Effector CD4-positive, alpha-beta T cell (primary cell): ENCODE measurements at places on chromosomes 3 and 15.

GRCh38 chr3:71235846-71236245 lies 347.7 kb downstream of the FOXP1 start:
- no peak for DNase-seq

GRCh38 chr3:136544532-136544931 lies 207.6 kb downstream of the STAG1 start:
- DNase-seq: no peak

GRCh38 chr3:119571688-119572087 lies 7.6 kb upstream of the ADPRH start:
- no peak for DNase-seq

GRCh38 chr15:75921732-75922703 lies 18.3 kb downstream of the FBXO22 start:
- DNase-seq: no peak

GRCh38 chr15:68578175-68578979 lies 416 bp upstream of the CORO2B start:
- DNase-seq: no peak

DNA sequence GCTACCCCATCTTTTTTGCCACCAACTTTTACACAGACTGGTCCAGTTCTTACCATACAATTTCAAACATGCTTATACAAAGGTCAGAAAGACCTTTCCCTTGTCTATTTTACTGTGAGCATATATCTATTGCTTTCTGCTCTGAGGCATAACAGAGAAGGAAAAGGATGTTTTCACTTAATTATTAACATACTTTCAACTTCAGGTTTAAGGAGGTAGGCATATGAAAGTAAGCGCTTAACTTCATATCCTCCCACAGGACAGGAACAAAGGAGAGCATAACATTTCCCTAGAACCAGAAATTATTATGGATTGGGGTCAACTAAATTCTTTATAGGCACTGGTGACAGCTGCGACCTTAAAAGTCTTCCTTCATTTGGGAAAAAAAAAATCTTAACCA lies 1.1 kb downstream of the MYEF2 start:
- no peak for DNase-seq

DNA sequence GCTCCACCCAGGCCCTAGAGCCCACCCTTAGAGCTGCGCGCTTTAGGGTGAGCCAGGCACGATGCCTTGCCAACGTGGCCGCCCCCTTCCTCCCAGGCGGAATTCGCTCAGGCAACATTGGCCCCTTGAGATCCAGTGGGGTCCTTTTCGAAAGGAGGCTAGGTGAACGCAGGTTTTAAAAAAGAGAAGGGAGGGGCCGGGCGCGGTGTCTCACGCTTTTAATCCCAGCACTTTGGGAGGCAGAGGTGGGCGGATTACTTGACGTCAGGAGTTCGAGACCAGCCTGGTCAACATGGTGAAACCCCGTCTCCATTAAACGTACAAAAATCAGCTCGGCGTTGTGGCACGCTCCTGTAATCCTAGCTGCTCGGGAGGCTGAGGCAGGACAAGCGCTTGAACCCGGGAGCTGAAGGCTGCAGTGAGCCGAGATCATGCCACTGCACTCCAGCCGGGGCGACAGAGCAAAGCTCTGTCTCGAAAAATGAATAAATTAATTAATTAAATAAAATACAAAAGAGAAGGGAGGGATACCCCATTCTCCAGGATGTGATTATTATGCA lies 984 bp upstream of the RPP25 start:
- no peak for DNase-seq

DNA sequence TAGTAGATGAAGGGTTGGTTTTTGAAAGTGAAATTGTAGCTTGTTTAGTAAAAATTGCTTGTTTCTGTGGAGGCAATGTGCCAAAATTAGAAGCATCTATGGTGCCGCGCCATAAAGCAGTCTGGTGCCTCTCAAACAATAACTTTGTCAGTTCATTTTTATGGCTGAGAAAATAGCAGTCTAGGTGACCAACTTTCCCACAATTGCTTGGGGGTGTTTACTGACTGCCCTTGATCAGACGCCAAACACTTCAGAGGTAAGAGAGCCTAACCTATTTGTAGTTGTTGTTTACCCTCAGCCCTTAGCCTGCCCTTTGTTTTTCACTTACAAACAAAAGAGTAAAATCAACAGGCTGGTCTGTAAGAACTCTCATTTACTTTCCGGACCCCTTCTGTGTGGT lies 174.5 kb downstream of the FNDC3B start:
- no peak for DNase-seq

- no peak for DNase-seq
These were observed 568.2 kb upstream of the CCDC54 start for GRCh38 chr3:106809041-106809440.

- DNase-seq: no peak
These were observed 1.3 kb downstream of the MRPS25 start for GRCh38 chr3:15063656-15064286.

GRCh38 chr3:59540696-59541095 lies 490.9 kb upstream of the CFAP20DC start:
- no peak for DNase-seq

- DNase-seq: no peak
These were observed 6.7 kb upstream of the DENND6A start for GRCh38 chr3:57699591-57699990.

GRCh38 chr15:62807539-62808130 lies 234.9 kb upstream of the TPM1 start:
- no peak for DNase-seq

DNA sequence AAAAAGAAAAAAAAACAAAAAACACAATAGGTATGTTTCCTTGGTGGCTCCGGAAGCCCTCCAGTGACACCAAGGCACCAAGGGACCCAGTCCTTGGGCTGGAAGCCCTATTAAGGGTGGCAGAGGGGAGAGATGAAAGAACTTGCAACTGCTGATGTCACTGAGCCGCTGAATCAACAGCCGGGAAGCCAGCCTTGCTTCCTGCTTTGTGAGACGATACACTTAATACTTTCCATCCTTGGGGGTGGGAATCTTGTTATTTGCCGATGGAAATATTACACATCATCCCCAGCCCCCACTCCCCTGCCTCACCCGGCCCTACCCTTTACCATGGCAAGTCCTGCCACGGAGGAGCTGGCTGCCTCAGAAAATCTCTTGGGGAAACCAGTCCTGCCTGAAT lies 5.6 kb upstream of the ISLR2 start:
- DNase-seq: no peak

DNA sequence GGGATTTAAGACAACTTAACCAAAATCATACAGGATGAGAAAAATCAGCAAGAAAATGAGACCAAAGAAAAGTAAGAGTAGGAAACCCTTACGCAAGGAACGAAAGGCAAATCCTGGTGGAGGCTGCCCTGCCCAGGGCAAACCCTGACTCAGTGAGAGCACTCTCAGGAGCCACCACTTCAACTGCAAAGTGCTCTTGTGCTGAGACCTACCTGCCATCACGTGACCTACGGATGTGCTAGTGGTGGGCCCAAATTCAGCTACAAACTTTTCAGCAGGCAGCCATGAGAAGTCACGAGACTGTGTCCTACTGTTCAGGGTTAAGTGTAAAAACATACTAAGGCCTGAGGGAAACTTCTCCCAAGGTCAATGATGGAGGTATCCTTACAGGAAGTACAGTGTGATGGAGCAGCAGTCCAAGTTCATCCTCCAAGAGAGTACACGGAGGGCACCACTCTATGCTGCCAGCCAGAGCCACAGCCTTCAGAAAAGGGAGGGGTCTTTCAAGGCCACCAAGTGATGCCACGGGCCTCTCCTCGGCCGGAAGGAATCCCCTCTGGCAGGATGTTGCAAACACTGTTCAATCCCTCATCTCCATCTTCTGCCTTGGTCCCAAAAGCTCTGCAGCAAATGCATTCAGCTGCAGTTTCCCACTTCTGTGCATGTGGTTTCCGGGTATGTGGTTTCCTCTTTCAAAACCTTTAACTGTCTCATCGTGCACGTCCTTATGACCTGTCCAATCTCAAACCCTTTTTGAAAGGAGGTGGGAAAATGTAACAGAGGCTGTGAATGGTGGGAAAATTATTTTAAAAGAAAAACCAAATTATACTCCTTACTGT lies 9.5 kb downstream of the CHSY1 start:
- peak; percentile 58 for DNase-seq

GRCh38 chr3:11015369-11015768 lies 22.8 kb downstream of the SLC6A1 start:
- DNase-seq: no peak

- no peak for DNase-seq
These were observed 30.4 kb downstream of the TRIM71 start for GRCh38 chr3:32848215-32848614.

DNA sequence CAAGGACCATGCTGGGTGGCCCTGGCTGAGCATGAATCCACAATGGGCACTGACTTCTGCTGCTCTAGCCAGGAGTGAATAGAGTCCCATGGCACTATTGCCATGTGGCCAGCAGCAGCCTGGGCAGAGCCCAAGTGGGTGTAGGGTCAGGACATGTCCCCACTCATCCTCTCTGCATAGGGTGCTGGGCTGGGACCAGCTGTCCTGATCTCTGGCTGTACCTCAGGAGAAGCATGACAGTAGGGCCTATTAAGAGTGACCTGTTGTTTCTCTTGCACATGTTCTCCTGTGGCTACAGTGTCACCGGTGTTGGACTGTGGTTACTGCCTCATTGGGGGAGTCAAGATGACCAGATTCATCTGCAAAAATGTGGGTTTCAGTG lies 46.9 kb downstream of the DLEC1 start:
- no peak for DNase-seq

DNA sequence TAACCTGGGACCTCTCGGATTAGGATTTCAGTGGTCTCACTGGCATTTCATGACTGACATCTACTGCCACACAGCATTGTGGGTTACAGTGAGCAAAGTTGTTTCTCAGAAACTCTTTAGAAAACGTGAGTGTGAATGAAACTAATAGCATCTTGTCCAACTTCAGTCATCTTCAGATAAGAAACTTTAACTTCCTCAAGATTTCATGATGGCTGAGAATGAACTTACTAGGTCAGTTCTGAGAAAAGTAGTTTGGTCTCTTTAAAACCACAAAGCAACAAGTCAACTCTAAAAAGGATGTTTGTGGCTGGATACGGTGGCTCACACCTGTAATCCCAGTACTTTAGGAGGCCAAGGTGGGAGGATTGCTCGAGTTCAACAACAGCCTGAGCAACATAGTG lies 14.2 kb upstream of the HOMER2 start:
- DNase-seq: no peak

- DNase-seq: no peak
These were observed 43.0 kb upstream of the ATP2C1 start for GRCh38 chr3:130850843-130851242.

DNA sequence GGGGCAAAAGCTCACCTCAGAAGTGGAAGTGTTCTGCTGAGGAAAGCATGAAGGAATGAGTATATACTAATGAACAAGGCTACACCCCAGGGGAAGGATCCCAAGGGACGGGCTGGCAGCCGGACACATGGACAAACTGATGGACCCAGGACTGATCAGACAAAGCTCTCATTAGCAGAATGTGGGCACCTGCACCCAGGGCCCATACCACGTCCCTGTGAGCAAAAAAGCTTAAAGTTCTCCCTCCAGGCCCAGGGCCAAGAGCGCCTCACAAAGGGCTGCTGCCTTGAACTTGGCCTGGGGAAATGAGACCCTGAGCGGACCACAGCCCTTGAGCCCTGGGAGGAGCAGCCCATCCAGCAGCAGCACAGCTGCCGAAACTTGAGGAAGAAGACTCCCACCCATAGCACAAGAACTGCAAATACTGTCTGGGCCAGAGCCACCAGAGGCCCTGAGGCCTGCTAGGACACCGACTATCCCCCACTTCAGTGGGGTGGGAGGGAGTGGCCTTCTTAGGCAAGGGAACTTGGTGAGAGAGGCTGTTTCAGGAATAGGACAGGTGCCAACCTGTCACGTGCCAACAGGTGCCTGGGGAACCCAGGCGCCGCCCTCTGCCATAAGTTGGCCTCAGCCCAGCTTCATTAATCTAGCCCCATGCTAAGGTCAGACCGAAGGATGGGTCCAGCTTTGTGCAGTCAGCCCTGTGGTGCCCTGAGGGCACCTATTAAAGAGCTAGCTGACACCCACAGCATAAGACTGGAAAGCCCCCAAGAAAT lies 2.3 kb upstream of the GMPPB start:
- DNase-seq: no peak

DNA sequence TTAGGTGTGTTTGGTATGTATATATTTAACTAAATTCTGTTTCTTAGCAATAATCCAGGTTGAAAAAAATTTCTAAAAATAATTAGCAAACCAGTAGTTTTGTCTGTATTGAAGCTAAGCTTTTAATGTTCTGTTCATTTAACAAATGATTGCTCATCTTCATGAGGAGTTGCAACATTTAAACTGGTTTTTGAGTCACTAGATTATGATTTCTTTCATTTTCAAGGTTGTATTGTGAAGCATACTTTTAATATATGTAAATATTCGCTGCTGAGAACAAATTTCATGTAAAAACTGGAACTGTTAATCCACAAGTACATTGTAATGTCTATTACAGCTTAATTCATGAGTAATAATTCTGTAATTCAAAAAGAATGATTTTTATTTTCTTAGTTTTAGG lies 192.7 kb downstream of the MBNL1 start:
- no peak for DNase-seq

GRCh38 chr3:155024006-155024638 lies 56.0 kb upstream of the MME start:
- DNase-seq: no peak

- DNase-seq: no peak
These were observed 949 bp upstream of the MITF start for GRCh38 chr3:69738315-69738714.

- DNase-seq: no peak
These were observed 117.9 kb downstream of the MAP2K5 start for GRCh38 chr15:67660446-67660845.

DNA sequence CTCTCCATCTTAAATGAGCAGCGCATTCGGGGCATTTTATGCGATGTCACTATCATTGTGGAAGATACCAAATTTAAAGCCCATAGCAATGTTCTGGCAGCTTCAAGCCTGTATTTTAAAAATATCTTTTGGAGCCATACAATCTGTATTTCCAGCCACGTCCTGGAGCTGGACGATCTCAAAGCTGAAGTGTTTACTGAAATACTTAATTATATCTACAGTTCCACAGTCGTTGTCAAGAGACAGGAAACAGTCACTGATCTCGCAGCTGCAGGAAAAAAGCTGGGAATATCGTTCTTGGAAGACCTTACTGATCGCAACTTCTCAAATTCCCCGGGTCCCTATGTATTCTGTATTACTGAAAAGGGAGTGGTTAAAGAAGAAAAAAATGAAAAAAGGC lies 44.4 kb upstream of the RASA2 start:
- no peak for DNase-seq

GRCh38 chr3:137150825-137151224 lies 193.0 kb downstream of the IL20RB start:
- DNase-seq: no peak

DNA sequence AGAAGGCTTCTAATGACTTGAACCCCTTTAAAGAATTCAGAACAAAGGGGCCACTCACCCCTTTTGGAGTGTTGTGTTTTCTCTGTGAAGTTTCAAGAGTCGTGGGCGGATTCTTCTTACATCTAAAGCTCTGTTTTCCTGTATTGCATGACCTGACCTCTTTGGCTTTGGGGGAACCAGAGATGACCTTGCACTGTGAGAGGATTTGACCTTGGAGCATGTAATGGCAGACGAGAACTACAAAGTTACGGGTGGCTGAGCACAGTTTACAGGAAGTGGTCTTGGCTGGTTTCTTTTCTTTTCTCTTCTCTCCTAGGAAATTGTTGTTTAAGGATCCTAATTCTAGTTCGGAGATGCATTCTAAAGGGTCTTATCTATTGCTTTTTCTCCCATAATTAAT lies 6.2 kb upstream of the BDH1 start:
- no peak for DNase-seq
